ENCODE measurements at places on chromosomes 7 and 10. TPM values are rescaled to one million over a fixed set of nuclear protein-coding genes. Genes with fewer than 3 reads are reported as not detected.

H2BK1 gene
- total RNA-seq, result not detected

GRCh38 chr7:105210721-105211205, 178.0 kb downstream of the SRPK2 start:
- DNase-seq, result peak; percentile 56

- peak; percentile 0 for DNase-seq
Measured at GRCh38 chr7:39536951-39537350, 29.3 kb upstream of the YAE1 start.

DNA sequence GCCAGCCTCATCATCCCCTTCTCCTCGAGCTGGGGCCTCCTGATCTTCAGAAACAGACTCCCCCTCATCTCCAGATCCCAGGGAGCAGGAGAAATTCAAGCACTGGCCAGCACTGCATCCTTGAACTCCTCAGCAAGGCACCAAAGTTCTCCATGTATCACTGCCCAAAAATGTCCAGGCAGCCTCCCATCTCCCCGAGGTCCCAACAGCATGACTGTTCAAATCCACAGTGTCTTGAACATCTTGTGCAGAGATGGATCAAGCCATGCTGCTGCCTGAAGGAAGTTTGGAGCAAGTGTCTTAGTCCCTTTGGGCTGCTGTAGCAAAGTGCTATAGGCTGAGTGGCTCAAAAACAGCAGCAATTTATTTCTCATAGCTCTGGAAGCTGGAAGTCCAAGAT, 115.5 kb upstream of the GALNT17 start:
- no peak for DNase-seq
